ENCODE measurements at places on chromosomes 2 and 18.
A peak's percentile ranks its signal among the peaks of the same experiment; 100 is the strongest.

GRCh38 chr2:183195397-183195796 lies 71.2 kb downstream of the NUP35 start:
- no peak for DNase-seq

DNA sequence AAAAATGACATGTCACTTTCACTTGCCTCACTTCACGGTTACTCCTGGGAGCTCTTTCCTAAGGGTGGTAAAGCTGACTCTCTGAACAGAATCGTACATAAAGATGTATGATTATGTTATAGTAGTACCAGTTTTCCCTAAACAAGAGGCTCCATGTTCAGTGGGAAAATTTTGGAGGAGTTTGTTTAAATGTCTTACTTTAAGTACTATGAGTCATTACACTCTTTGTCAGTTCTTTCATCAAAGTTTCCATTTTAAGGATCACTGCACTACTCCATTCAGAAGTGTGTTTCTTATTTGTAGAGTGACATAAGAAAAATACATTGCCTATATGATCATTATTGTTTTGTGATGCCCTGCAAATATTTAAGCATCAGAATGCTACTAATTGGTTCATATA lies 121.1 kb upstream of the FIGN start:
- DNase-seq, result no peak

GRCh38 chr18:61782545-61782944 lies 110.3 kb downstream of the RNF152 start:
- no peak for DNase-seq

- peak; percentile 33 for DNase-seq
Measured at GRCh38 chr2:15560140-15560987, 770 bp downstream of the NBAS start.

GRCh38 chr2:36807223-36807886 lies 110.8 kb downstream of the VIT start:
- no peak for DNase-seq

GRCh38 chr18:37532917-37533316 lies 32.7 kb downstream of the CELF4 start:
- no peak for DNase-seq

DNA sequence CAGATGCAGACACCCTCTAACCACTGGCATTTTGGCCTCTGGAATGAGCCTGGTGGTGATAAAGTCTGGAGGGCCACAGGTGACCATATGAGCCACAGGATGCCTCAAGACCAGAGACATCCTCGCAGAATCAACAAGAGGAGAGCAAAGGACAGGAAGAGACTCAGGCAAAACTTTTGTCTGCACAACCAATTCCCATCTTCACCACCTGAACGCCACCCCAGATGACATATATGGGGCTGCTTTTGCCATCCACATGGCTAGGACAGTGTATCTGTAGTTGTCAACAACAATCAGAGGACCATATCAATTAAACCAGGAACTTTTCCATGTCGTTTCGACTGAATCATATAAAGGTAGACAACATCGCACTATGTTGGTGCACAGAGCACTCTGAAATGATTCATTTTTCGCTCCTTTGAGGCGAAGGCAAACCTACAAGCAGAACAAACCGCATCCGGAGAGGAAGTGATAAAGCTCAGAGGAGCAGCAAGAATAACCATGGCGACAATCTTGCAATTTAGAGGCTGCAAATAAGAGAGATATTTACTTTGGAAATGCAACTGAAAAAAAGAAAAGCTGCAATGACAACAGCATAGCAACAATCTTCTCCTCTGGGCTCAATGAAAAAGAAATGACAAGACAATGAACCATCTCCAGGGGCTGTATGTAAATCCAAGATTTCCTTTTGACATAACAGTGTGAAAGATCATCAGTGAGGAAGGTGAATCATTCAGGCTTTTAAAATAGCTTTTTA lies 204.5 kb downstream of the ARL4C start:
- no peak for DNase-seq

DNA sequence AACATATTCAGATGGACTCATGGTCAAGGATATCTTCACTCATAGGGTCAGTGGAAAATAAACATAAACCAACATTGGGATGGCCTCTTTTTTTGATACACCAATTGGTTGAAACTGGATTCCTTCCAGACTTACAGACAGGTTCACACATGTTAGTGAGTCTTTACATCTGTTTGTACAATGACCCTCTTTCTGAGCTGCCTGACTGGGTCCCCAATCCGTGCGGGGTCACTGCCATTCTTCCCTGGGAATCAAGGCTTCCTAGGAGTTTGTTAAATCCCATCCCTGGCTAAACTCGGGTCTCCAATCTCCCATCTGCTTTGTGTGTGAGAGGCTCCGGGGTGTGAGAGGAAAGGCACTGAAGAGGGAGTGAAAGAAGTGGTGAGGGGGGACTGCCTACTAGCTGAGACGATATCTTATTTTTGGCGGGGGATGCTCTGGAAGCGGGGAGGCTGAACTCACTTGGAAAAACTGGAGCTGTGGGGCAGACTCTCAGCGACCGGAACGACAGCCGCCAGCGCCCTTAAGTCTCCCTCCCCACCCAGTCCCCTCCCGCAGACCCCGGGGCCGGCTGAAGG lies 487 bp downstream of the STARD6 start:
- no peak for DNase-seq

DNA sequence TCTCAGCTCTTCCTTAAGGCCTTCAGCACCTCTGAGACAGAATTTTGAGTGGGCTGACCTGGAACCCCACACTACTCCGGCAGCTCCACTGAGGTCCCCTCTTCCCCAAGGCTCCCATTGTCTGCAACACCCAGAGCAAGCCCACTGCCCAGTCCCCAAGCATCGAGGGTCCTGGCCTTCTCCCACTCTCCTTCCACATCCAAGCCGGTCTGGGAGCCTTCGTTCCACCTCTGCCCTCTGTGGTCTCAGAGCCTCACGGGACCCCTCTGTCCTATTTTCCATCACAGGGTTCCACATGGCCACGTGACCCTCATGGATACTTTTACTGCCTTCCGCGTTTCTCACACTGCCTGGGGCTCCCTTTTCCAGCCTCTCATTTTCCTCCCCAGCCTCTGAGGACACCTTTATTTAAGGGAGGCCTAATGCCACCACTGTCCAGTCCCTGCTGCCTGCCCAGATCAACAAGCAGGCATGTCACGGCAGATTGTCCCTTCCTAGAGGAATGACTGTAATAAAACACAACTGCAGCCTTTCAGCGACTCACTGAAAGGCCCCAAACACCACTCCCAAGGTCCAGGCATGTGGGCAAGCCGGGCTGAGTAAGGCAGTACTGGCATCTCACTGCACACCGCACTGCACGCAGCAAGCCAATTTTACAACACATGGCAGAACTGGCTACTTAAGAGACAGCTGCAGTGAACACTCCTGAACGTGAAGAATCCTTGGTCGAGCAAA lies 7.9 kb upstream of the SALL3 start:
- no peak for DNase-seq

DNA sequence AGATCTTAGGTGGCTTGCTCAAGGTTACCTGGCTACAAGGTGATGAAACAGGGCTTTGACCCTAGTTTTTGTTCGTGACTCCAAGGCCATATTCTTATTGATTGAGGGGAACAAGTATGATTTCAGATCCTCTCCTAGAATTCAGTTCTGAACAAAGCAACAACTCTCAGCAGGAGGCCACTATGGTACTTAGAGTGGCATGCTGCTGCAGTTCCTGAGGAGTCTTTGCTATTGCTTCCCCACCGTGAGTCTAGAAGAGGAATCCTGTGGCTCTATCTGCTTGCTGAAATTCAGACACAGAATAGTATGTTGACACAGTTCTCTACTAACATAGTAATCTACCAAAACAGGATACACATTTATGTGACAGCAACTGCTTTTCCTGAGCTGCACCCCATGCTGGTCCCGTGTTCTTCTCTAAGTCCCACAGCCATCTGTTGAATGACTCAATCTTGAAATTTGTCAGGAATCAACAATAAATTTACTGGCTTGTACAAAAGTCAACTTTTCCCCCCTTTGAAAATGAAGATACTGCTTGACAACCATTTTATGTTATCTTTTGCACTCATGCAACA lies 4.1 kb downstream of the TGFBRAP1 start:
- DNase-seq, result no peak

- DNase-seq, result no peak
Measured at GRCh38 chr2:105090091-105090490, 52.2 kb downstream of the MRPS9 start.

GRCh38 chr18:60163622-60164021 lies 209.0 kb downstream of the MC4R start:
- DNase-seq, result no peak

DNA sequence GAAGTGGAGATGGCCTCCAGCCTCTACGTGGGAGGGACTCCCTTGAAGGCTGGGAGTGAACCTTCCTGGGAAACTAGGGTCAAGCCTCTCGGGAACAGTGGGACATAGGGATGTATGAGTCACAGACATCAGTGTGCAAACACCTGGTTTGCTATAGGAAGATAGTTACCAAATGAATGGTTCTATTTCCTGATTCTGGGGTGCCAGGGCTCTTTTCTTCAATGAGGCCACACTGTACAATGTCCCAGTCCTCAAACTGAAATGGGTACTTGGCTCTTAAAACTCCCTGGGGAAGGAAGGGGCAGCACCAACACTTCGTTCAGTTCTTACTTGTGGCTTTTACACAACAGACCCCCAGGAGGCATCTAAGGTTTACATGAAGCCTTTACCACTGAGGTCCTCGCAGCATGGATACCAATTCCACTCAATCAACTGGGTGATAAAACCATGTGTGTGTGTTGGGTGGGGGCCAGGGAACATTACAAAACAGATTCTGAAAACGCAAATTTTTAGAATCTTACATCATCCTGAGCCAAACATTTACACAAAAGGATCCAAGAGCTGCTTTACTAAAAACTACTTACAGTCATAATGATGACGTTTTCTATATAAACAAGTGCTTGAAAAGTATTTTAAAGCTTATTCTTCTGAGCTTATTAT lies 10.4 kb downstream of the ERFE start:
- DNase-seq, result no peak

- no peak for DNase-seq
Measured at GRCh38 chr18:35661483-35662146, 80.1 kb downstream of the GALNT1 start.

DNA sequence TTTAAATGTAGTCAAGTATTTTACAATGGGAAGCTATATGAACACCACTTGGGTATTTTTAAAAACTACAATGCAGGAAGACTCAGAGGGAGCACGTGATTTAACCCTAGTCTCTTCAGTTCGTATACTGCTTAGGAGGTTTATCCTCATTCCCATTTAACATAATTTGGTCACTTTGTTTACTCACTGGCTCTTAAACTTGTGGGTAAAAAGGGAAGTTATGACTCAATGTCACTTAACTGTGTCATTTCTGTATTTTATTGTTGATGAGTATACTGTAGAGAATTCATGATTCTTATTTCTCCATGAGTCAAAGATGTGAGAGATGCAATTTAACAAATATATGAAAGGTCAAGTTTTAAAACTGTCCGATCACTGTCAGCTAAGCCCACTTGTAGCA lies 48.2 kb downstream of the SLC66A3 start:
- peak; percentile 68 for DNase-seq

DNA sequence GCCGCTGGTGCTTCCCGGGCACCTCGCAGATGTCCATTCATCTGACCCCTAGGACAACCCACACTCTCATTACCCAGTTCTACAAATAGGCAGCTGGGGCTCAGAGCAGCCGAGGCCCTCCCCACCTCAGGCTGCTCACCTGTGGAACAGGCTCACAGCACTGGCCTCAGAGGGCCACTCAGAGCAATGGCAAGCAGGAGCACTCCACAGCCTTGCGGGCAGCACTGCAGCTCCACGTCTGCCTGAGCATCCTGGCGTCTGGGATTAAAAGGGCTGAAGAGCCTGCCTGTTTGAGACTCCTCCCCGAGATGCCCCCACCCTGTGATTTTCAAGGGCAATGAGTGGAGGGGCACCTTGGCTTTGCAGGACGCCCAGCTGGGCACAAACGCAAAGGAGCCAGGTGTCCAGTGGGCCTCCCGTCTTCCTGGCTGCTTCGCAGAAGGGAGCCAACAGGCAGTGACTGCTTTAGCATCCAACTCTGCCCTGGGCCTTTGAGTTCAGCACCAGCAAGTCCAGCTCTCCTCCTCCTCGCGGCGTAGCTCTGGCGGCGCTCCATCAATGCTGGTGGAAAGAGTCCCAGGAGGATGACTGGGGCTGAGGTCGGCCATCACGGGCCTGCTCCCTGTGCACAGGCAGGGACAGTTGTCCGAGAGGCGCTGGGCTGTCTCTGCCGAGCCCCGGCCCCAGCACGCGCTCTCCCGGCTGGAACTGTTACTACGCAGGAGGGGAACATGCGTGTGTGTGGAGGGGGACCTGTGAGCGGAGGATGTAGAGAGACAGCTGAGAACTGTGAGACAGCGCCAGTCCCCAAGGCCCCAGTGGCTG lies 297.2 kb downstream of the NDUFA10 start:
- DNase-seq, result no peak

DNA sequence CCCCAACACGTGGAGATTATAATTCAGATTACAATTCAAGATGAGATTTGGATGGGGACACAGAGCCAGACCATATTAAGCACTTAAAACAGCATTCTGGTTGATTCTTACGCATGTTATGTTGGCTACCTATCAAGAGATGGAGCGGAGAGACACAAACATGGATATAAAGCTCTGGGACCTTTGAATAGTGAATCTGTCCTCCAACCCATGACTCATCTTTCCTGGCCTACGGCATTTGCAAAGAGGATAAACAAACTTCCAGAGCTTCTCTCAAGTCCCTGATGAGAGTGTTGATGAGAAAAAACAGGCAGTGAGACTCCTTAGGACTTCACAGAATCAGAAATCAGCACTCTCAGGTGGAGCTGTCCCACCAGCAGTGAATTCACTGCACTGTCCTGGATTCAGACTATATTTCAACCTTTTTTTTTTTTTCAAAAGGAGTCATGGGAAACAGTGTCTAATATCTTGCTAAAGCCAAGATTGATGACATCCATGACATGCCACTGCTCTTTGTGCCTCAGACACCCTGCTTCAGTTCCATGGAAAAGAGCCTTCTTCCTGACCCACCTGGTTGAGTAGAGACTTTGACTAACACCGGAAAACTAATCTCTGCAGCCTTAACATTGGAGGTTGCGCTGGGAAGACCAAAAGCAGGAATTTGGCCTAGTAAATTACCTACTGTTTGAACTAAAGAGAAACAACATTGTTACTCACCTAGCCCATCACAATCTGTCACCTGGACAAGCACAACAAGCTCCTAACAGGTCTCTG lies 62.1 kb upstream of the NPAS2 start:
- DNase-seq, result no peak

DNA sequence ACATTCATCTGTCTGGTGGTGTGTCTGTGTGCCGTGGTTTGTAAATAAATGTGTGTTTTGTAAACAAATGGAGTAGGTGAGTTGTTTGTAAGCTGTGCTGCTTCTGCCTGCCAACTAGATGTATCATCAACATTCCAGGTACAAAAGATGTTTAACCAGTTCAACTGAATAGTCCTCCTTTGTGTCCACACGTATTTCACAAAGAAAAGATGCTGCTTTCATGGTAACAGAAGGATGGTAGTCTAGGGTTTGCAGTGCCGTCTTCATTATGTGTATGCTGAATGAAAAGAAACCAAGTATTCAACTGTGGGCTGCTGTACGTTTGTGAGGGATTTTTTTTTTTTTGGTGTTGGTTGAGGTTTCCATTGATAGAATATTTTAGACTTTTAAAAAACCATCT lies 72.1 kb downstream of the CAMKMT start:
- no peak for DNase-seq
